Activated CD8-positive, alpha-beta T cell treated with anti-CD3 and anti-CD28 coated beads, Interleukin-2, amount 10 ng/mL, durations not matched to agents 7 days and 5 days (primary cell): ENCODE measurements at places on chromosomes 4 and X.

- peaks cover 2% of the 10 kb centered on the region for H3K36me3 ChIP-seq
- peaks cover 3% of the 10 kb centered on the region for H3K4me1 ChIP-seq
- H3K27me3 ChIP-seq, result no peaks in the 10 kb centered on the region
- H3K4me3 ChIP-seq, result no peak overlapping the region
Observed at GRCh38 chrX:57901466-57901865, 8.8 kb downstream of the ZXDA start.

GRCh38 chrX:10617999-10618351, 2.4 kb downstream of the MID1 start:
- H3K27ac ChIP-seq, result no peak overlapping the region
- no peak overlapping the region for H3K4me3 ChIP-seq
- H3K4me1 ChIP-seq, result peaks cover 3% of the 10 kb centered on the region
- DNase-seq, result no peak
- H3K27me3 ChIP-seq, result peaks cover 27% of the 10 kb centered on the region
- no peaks in the 10 kb centered on the region for H3K36me3 ChIP-seq

DNA sequence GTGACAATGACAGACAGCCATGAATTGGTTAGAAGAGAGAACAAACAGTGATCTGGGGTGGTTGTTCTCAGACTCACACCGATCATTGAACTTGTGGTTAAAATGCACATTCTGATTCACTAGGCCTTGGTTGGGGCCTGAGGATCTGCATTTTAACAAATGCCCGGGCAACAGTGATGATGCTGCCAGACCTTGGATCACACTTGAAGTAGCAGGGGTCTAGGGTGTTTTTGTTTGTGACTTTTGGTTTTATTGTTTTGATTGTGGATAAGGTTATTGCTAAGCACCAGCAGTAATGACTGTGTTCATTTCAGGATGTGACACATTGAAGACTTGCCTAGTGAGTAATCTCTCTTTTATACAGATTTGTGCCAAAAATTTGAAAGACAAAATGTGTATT, 36.5 kb downstream of the TXLNG start:
- no peak overlapping the region for H3K4me3 ChIP-seq
- H3K36me3 ChIP-seq, result peaks cover 24% of the 10 kb centered on the region
- peak overlapping the region; percentile 49 for H3K27ac ChIP-seq
- no peaks in the 10 kb centered on the region for H3K27me3 ChIP-seq

DNA sequence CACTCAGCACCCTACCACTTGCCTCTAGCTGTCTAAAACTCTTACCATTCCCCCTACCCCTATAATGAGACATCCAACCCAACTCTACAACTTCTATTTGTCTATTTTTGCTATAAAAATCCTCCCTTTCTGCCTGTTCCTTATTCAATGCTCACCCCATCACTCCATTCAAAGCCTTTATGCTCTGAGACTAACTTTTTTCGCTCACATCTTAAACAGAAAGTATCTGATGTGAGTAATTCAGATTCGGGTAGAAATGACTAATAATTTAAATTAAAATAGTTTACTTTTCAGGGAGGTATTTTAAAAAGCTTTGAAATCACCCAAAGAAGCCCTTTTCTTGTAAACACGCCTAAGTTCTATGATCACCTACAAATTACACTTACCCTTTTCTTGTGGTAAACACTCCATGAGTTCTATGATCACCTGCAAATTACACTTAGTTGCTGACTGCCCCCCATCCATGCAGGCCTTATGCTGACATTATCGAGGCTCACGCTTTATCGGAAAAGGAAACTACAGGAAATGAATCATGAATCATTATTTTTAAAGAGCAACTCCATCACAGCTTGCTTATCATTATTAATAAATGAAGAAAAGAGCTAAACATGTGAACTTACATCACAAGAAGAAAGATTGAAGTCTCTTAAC, 168.7 kb upstream of the PPP1R2C start:
- H3K4me3 ChIP-seq, result peak overlapping the region; percentile 65
- H3K27ac ChIP-seq, result peak overlapping the region; percentile 90
- peaks cover 83% of the 10 kb centered on the region for H3K4me1 ChIP-seq
- no peak for DNase-seq
- H3K36me3 ChIP-seq, result peaks cover 30% of the 10 kb centered on the region

DNA sequence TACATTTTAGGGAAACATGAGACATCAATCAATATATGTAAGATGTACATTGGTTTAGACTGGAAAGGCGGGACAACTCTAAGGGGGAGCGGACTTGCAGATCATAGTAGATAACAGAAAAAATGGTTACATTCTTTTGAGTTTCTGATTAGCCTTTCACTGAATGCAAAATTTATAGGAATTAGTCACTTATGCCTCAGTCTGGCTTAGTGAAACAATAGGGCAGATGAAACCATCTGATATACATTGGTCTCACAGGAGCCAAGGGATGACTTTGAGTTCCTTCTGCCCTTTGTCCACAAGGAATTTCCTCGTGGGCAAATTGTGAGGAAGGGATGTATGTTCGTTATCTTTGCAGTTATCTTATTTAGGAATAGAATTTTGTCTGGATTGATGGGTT, 128.2 kb downstream of the ARSF start:
- no peak overlapping the region for H3K4me3 ChIP-seq
- no peak overlapping the region for H3K27ac ChIP-seq
- no peaks in the 10 kb centered on the region for H3K27me3 ChIP-seq
- no peak for DNase-seq
- no peaks in the 10 kb centered on the region for H3K4me1 ChIP-seq
- H3K36me3 ChIP-seq, result no peaks in the 10 kb centered on the region

DNA sequence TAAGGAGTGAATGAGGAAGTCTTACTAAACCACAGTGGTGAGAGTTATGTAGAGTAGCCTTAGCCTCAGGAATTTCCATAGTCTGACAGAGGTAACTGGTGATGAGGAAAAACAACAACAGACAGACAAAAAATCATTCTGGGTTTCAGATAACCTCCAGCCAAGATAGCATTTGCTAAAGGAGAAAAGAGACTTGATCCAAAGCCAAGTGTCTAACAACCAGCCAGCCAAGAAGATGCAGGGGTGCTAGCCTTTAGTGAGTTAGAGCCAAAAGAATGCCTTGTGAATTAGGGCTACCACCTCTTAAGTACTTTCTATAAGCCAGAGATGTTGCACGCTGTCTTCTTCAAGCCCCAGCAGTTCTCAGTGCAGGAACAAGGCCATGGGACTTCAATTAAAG, 478.0 kb upstream of the CPEB2 start:
- no peaks in the 10 kb centered on the region for H3K36me3 ChIP-seq
- no peak for DNase-seq
- no peak overlapping the region for H3K4me3 ChIP-seq

DNA sequence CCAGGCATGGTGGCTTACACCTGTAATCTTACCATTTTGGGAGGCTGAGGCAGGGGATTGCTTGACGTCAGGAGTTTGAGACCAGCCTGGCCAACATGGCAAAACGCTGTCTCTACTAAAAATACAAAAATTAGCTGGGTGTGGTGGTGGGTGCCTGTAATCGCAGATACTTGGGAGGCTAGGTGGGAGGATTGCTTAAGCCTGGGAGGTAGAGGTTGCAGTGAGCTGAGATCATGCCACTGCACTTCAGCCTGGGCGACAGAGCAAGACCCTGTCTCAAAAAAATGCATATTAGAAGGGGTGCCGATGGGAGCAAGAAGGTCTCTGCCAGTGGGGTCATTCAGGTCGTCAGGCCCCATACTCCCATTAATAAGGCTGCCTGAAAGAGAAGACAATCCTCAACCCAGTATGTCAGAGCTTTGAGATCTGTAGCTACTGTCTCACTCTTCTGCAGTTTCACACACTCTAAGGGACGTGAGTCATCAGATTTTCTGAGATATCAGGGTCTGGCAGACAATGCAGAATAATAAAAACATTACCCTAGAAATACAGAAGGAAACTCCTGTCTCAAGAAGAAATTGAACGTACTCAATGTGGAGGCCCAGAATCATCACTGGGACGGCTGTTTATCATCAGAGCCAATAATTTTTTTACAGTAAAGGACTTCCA, 176.7 kb upstream of the FAT1 start:
- no peaks in the 10 kb centered on the region for H3K36me3 ChIP-seq
- no peak for DNase-seq
- no peak overlapping the region for H3K27ac ChIP-seq
- H3K4me3 ChIP-seq, result no peak overlapping the region
- no peaks in the 10 kb centered on the region for H3K27me3 ChIP-seq

GRCh38 chr4:68895561-68896198, 55.9 kb downstream of the UGT2A3 start:
- no peaks in the 10 kb centered on the region for H3K4me1 ChIP-seq
- no peaks in the 10 kb centered on the region for H3K27me3 ChIP-seq
- H3K27ac ChIP-seq, result no peak overlapping the region
- DNase-seq, result no peak
- no peaks in the 10 kb centered on the region for H3K36me3 ChIP-seq

GRCh38 chrX:71525316-71525715, 7.6 kb upstream of the OGT start:
- no peaks in the 10 kb centered on the region for H3K27me3 ChIP-seq
- no peak overlapping the region for H3K4me3 ChIP-seq
- H3K36me3 ChIP-seq, result peaks cover 4% of the 10 kb centered on the region
- H3K27ac ChIP-seq, result no peak overlapping the region
- no peak for DNase-seq
